ENCODE measurements at places on chromosomes 16 and 17. TPM values are rescaled to one million over a fixed set of nuclear protein-coding genes. Genes with fewer than 3 reads are reported as not detected.

GAS2L2 gene
- not detected for total RNA-seq

CCL17 gene
- total RNA-seq = 14.2 TPM

CCL5 gene
- total RNA-seq = not detected

MSI2 gene
- 47.9 TPM for total RNA-seq

PPP1R1B gene
- not detected for total RNA-seq

WWP2 gene
- 23.2 TPM for total RNA-seq

SLC13A2 gene
- not detected for total RNA-seq

KRT17 gene
- total RNA-seq = 0.29 TPM

PRAC1 gene
- total RNA-seq = not detected

NPW gene
- total RNA-seq = not detected

GIT1 gene
- 53.2 TPM for total RNA-seq

TEX14 gene
- total RNA-seq = 0.19 TPM

CES5A gene
- not detected for total RNA-seq

SLC5A10 gene
- 0.22 TPM for total RNA-seq

EPN3 gene
- total RNA-seq = not detected

HYDIN gene
- not detected for total RNA-seq

KAT8 gene
- total RNA-seq = 46.6 TPM

GRCh38 chr17:58084317-58084981 lies 1.2 kb downstream of the DYNLL2 start:
- DNase-seq = peak; percentile 25

DNA sequence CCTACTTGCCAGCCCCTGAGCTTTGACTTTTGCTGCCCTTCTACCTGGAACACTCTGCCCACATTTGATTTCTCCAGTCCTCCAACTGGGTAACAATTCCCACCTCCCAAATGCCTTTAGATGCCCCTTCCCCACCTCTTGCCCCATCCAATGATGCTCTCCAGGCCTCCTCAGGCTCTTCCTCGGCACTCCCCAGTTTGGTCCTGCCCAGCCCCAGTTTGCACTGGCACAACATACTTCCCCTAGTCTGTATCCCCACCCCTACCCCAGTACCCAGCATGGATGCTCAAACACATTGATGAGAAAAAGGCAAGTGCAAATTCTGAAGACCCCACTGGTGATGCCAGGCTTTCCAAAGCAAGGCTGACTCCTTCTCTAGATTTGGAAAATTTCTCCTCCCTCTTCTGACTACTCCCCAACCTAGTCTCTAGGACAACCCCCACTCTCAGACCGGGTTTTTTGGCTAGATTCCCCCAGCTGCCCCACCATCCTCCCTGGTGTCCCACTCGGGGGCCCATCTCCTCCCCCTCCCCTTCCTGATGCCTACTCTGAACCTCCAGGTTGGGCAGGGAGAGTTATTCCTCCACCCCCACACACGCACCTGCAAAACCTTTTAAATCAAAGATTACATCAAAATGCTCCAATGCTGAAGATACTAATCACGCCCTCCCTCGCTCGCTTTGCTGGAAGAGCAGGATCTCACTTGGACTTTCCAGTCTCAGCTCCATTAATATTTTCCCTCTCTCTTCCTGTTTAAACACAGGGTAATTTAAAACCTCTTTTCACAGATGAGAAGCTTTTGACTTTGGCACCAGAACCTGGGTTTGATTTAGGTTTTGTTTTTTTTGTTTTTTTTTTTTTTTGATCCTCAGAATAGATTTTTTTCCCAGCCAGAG lies 94.9 kb downstream of the TMEM132E start:
- no peak for DNase-seq

- no peak for DNase-seq
These were observed 955 bp downstream of the HOXB13 start for GRCh38 chr17:48727415-48728175.

DNA sequence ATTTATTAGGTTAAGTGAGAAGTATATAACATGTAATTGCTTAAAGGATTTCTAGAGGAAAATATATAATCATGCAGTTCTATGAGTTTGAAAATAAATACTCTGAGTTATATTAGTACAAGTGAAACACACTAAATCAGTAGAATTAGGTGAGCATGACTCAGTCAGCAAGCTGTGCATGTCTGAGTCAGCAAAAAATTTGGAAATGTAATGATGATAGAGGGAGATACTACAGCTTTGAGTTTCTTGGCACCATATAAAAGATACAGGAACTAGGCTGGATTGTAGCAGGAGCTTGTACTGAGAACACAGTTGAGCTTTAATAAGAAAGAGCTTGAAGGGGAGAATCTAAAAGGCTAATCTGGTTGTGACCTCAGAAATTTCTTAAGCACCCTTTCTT lies 1224.6 kb downstream of the CDH8 start:
- no peak for DNase-seq

GRCh38 chr16:74700438-74701225 lies at the start of gene MLKL:
MLKL (minus strand) TSS chr16:74700862; CDS start chr16:74695757, 5,105 bp downstream.
- DNase-seq = peak; percentile 83

- peak; percentile 71 for DNase-seq
These were observed 10.2 kb downstream of the FLII start for GRCh38 chr17:18248300-18248731.

GRCh38 chr16:11535494-11535893 lies 51.2 kb downstream of the LITAF start:
- no peak for DNase-seq

DNA sequence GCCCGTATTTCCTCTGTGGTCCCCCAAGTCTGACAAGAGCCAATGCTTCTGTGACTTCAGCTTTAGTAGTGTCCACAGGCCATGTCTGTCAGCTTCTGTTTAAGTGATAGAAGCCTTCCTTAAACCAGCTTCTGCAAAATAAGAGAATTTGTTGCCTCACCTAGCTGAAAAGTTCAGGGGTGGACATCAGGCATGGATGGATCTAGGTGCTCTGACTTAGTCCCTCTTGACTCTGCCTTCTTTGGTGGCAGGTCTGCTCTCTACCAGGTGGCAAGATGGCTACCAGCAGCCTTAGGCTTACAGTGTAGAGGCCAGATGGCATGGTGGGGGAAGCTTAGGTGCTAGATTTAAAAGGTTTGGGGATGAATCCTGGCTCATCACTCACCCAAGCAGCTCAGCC lies 33.7 kb downstream of the KATNIP start:
- no peak for DNase-seq

DNA sequence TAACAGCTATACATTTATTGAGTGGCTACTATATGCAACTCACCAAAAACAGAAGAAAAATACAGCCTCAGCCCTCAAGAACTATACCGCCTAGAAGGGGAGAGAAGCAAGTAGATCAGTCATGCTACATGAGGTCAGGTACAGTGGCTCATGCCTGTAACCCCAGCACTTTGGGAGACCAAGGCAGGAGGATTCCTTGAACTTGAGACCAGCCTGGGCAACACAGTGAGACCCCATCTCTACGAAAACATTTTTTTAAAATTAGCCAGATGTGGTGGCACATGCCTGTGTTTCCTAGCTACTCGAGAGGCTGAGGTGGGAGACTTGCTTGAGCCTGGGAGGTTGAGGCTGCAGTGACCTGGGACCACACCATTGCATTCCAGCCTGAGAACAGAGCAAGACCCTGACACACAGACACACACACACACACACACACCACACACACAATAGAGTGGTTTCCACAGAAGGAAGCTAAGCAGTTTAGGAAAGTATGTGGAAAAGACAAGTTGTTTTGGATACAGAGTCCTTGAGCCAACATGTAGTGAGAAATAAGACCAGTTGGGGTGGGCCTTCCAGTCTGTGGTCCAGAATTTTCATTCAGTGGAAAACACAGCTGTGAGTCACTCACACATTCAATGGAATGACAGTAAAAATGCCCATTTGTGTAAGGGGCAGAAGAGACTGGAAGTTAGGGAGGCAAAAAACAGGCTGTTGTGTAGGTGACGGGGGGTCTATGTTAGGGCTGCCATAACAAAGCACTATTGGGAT lies 10.7 kb upstream of the SNTB2 start:
- peak; percentile 40 for DNase-seq

DNA sequence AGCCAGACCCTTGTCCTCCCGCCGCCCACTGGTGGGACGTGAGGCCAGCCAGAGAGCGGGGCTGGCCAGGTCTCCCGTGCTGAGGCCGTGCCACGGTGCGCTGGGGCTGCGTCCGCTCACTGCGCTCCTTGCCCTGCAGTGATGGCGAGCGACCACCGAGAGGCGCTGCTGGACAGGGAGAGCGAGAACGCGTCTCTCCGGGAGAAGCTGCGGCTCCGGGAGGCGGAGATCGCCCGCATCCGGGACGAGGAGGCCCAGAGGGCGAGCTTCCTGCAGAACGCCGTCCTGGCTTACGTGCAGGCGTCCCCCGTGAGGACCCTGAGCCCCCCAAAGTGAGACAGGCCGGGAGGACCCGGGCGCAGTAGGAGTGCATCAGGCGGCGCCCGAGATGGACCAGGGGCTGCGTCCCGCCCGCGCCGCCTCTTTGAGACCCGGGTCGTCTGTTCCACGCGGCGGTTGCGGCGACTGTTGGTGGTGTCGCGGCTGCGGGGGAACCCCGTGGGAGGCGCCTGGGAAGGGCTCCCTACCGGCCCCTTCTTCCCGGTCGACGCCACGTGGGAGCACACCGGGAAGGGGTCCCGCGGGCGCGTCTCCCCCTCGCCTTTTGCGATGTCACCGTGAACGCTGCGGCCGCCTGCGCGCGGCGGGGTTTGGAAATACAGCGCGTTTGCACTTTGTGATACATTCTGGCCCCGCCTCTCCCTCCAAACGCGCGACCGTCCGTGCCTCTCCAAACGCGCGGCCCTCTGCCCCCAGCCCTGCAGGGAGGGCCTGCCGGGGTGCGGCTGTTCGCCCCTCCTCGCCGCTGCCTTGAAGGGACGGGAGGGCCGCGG lies 792 bp upstream of the RAC3 start:
- no peak for DNase-seq

DNA sequence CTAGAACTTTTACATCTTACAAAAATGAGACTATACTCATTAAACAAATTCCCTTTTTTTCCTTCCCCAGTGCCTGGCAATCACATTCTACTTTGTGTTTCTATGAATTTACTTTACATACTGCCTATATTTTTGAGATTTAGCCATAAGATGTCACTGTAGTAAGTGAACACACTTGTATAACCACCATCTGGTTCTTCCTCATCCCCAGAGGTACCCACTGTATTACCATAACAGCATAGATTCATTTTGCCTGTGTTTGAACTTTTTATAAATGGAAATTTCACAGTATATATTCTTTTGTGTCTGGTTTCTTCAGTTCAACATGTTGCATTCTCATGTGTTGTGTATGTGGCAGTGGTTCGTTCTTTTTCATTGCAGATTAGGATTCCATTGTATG lies 15.8 kb downstream of the CYB5B start:
- DNase-seq = no peak

- DNase-seq = no peak
These were observed 235.6 kb upstream of the MAF start for GRCh38 chr16:79836144-79836543.

GRCh38 chr17:82152556-82153294 lies 54.7 kb upstream of the FASN start:
- no peak for DNase-seq

DNA sequence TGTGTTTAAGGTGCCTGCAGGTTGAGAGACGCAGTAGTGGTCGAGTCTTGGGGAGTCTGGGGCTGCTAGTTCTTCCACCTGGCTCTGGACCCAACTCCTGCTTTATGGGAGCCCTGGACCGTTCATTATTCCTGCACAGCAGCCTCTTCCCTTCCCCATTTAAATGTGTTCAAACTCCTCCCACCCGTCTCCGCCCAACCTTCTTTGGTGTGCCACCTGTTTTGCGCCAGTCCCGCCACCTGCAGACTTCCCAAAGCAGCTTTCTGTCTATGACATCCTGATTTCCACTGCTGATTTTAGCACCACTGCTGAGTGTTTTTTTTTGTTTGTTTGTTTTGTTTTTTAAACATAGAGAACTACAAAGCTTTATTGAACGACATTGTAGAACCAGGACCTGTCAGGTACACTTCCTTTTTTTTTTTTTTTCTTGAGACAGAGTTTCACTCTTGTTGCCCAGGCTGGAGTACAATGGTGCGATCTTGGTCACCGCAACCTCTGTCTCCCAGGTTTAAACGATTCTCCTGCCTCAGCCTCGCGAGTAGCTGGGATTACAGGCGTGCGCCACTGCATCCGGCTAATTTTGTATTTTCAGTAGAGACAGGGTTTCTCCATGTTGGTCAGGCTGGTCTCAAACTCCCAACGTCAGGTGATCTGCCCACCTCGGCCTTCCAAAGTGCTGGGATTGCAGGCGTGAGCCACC lies 12.8 kb downstream of the ADORA2B start:
- DNase-seq = no peak

DNA sequence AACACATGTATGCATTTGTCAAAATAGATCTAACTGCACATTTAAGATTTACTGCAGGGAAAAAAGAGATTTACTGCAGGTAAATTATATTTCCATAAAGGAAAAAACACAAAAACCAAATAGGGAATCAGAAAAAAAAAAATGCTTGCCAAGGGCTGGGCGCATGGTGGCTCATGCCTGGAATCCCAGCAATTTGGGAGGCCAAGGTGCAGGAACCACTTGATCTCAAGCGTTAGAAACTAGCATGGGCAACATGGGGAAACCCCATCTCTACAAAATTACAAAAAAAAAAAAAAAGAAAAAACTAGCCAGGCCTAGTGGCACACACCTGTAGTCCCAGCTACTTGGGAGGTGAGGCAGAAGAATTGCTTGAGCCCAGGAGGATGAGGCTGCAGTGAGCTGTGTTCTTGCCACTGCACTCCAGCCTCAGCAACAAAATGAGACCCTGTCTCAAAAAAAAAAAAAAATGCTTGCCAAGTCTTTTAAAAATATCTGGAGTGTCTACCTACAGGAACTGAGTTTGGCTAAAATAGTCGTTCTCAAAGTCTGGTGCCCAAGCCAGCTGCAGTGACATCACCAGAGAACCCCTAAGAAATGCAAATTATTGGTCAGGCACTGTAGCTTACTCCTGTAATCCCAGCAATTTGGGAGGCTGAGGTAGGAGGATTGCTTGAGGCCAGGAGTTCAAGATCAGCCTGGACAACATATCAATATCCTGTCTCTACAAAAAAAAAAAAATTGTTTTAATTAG lies 17.5 kb downstream of the TRIM25 start:
- no peak for DNase-seq

GRCh38 chr16:35208001-35208935 lies 1748.9 kb downstream of the TP53TG3F start:
- no peak for DNase-seq

- no peak for DNase-seq
These were observed 37.4 kb downstream of the ARSG start for GRCh38 chr17:68328676-68329075.

GRCh38 chr17:32311028-32311536 lies 30.9 kb downstream of the C17orf75 start:
- no peak for DNase-seq

Data from A172 (cell line).